Endothelial cell of umbilical vein (primary cell): ENCODE measurements at places on chromosomes 5 and 9. TPM values are rescaled to one million over a fixed set of nuclear protein-coding genes. Genes with fewer than 3 reads are reported as not detected.

SLC34A1 gene
- total RNA-seq: not detected in 2 replicates

DNA sequence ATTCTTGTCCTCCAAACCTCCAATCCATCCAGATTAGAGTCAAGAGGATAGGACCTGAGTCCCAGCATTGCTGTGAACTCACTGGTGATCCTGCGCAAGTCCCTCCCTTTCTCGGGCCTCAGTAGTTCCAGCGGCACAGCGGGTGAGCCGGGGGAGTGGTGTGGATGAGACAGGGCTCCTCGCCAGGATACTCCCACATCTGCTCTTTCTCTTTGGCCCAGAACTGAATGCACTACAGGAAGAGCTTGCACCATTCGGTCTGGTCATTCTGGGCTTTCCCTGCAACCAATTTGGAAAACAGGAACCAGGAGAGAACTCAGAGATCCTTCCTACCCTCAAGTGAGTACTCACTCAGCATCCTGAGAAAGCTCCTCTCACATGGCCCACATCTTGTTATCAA lies 6.3 kb downstream of the GPX3 start:
- no peak for DNase-seq

GRCh38 chr9:122307925-122308324 lies 43.2 kb downstream of the MRRF start:
- DNase-seq: peak; percentile 92

- DNase-seq: peak; percentile 58
These were observed 229.4 kb downstream of the DMAC1 start for GRCh38 chr9:7570107-7570720.

DNA sequence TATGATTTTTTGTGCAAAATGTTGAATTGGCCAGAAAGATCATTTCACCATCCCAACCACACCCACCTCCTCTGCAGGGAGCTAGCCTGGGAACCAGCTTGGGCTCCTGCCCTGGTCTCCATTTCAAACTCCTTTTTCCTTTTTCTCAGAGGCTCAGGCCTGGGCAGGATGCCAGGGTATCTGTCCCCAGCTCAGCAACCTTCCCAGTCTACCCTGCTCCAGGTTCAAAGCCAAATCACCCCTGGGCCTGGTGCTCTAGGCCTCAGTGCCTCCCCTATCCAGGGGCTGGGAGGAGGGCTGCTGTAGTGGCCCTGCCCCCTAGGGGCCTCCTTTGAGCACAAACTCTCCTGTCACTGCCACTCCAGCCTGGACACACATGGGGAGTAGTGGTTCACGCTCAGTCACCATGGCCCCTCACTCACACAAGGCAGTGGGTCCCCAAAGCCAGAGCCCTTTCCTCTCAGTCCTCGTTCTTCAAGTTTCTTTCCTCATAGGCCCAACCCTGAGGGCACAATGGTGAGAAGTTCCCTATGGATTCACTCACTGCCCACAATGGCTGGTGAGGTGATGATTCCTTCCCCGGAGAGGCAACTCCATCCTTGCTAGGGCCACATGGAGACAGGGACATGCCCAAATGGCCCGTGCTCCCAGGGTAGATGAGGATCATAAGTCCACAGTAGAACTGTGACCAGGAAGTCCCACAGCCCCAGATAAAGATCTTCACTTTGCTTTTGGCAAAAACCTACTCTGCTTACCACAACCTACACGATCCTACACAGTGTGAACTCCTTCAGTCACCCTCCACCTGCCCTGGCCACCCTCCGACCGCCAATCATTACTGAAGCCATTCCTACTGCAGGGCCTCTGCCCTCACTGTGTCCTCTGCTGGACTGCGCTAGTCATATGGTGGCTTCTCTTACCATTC lies 1.6 kb upstream of the ST6GALNAC4 start:
- DNase-seq: peak; percentile 16

GRCh38 chr9:94577571-94577970 lies 16.1 kb downstream of the FBP2 start:
- DNase-seq: no peak

GRCh38 chr9:91073049-91073810 lies 271.6 kb downstream of the SYK start:
- DNase-seq: no peak

C9orf153 gene
- total RNA-seq: 0.66 TPM in 1 of 2 replicates, not detected in the other

DNA sequence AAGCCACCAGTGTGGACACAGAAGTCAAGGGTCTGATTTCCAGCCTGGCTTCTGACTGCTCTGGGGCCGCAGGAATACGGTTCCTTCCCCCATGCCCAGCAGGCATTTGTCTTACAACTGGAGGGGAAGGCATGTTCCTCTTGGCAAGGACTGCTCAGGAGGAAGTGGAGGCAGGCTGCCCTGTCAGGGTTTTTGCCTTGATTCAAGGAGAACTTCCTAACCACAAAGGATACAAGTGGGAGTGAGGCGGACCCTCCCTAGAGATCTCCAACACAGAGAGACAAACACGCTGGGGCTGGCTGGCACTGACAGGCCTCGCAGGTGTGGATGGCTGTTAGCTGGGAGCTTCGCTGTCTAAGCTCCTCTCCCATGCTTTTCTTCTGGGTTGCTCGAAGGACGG lies 19.1 kb downstream of the TGFBI start:
- DNase-seq: no peak

- DNase-seq: peak; percentile 56
These were observed 66.9 kb downstream of the CTSL start for GRCh38 chr9:87792831-87793288.
